ENCODE measurements at places on chromosomes 16 and 17.

GRCh38 chr17:29010586-29010985, 4.8 kb upstream of the SEZ6 start:
- DNase-seq, result no peak

DNA sequence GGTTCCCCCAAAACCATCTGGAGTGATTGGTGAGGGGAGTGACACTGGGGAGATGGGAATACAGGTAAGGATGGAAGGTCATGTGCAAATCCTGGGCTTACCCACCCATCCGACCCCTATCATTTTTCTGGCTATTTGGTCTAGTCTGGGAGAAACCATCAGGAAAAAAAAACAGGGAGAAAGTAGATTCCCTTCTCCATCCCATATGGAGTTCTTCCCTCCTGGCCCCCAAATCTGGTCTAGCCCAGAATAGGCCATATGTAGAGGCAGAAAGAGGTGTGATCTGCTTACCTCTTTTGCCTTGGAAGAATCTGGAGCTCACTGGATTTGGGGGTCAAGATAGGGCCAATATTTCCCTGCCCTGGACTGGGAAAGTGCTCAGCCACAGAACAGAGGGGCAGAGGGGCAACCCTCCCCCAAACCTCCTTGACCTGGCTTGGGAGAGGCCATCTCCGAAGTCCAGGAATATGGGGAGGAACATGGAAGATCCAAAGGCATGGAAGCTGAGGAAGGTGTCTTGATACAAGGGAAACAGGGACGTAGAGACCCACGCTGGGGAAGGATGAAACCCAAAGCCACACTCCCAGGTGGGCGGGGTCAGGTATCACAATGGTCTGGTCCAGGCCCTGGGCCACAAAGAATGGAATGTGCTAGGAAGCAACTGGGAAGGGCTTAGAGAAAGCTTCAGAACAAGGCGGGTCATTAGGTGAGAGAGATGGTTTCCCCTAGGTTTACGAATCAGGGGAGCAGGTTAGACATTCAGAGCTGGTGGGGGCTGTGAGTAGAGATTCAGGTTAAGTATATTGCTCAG, 16.2 kb downstream of the CHRNB1 start:
- no peak for DNase-seq

- DNase-seq, result no peak
Measured at GRCh38 chr16:56530872-56531271, 11.0 kb upstream of the BBS2 start.

GRCh38 chr17:52201767-52202519, 43.4 kb upstream of the CA10 start:
- no peak for DNase-seq

- no peak for DNase-seq
Measured at GRCh38 chr17:21374441-21375161, 1.6 kb upstream of the KCNJ12 start.

DNA sequence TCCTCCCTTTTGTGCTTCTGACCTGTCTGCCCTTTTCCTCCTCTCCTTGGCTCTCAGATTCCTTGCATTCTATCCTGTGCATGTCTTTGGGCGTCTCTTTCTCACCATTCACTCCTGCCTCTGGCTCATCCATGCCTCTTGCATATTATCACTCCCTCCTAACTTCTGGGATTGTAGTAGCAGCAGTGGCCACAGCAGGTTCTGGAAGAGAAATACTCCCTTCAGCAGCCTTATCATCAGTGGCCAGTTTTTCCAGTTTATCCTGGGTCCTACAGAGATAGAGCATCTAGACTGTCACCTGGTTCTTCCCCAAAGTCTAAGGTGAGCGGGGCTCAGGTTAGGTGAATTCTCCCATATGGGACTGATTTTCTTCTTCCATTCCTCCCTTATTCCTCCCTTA, 354.0 kb upstream of the CCL2 start:
- no peak for DNase-seq

DNA sequence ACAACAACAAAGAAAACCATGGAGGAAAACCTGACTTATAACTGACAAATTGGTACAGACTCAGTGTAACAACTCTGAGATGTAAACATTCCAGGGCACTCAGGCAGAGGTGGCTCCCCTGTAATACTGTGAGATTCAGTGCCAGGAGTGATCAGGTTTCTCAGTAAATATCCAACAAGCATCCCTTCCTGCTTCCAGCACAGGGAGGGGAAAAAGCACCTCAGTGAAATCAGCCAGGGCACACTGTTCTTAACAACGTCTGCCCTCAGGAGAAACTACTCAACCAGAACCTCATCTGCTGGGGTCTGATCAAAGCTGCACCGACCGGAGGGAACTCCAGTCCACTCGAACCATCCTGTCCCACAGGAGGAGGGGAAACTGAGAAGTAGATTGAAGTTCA, 52.3 kb downstream of the AMFR start:
- DNase-seq, result no peak

DNA sequence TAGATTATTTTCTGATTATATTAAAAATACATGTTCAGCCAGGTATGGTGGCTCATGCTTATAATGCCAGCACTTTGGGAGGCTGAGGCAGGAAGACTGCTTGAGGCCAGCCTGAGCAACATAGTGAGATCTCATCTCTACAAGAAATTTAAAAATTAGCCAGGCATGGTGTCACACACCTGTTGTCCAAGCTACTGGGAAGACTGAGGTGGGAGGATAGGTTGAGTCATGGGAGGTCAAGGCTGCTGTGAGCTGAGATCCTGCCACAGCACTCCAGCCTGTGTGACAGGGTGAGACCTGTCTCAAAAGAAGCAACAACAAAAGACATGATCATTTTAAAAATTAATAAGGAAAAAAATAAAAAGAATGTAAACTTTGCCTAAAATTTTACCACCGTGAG, 40.7 kb downstream of the PRAC1 start:
- no peak for DNase-seq

Data from caudate nucleus (tissue), 63 donors.